Right lung (tissue), 10 donors: ENCODE measurements at places on chromosomes 11 and 22. TPM values are rescaled to one million over a fixed set of nuclear protein-coding genes. Genes with fewer than 3 reads are reported as not detected.

FGF4 gene
- not detected for polyA plus RNA-seq

- DNase-seq, result no peak
Observed at GRCh38 chr11:69272831-69273485, 21.0 kb upstream of the MYEOV start.

DNA sequence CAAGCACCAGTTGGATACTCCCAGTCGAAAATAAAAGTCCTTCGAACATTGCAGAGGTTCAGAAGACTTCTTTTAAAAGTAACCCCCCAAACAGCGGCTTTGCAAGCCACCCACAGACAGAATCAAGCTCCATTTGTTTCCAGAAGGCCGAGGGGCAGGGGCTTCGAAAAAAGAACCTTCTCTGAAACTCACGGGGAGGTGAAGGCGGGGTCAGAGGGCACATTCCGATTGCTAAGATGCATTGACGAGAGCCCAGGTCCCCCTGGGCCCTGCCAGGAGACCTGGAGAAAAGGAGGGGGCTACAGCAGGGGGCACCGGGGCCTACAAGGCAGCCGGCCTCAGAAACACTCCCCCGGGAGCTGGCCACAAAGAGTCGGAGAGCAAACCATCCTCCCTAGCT is 306.8 kb downstream of the MN1 start:
- no peak for DNase-seq

GRCh38 chr11:133559382-133559781 is 27.1 kb upstream of the OPCML start:
- no peak for DNase-seq

CD3G gene
- 0.42 TPM for polyA plus RNA-seq

GRCh38 chr11:121415856-121416255 is 36.3 kb upstream of the SORL1 start:
- DNase-seq, result peak; percentile 27

PRMT3 gene
- polyA plus RNA-seq, result 19.2 TPM

GRCh38 chr11:128515826-128516778 is 71.3 kb downstream of the ETS1 start:
- DNase-seq, result no peak

TENM4 gene
- 3.7 TPM for polyA plus RNA-seq

TEX12 gene
- not detected for polyA plus RNA-seq

- DNase-seq, result no peak
Observed at GRCh38 chr22:24108073-24108472, 73.2 kb upstream of the SUSD2 start.

- no peak for DNase-seq
Observed at GRCh38 chr22:40196628-40197360, 19.1 kb downstream of the TNRC6B start.

- DNase-seq, result no peak
Observed at GRCh38 chr11:34254011-34254410, 103.8 kb downstream of the ABTB2 start.

DNA sequence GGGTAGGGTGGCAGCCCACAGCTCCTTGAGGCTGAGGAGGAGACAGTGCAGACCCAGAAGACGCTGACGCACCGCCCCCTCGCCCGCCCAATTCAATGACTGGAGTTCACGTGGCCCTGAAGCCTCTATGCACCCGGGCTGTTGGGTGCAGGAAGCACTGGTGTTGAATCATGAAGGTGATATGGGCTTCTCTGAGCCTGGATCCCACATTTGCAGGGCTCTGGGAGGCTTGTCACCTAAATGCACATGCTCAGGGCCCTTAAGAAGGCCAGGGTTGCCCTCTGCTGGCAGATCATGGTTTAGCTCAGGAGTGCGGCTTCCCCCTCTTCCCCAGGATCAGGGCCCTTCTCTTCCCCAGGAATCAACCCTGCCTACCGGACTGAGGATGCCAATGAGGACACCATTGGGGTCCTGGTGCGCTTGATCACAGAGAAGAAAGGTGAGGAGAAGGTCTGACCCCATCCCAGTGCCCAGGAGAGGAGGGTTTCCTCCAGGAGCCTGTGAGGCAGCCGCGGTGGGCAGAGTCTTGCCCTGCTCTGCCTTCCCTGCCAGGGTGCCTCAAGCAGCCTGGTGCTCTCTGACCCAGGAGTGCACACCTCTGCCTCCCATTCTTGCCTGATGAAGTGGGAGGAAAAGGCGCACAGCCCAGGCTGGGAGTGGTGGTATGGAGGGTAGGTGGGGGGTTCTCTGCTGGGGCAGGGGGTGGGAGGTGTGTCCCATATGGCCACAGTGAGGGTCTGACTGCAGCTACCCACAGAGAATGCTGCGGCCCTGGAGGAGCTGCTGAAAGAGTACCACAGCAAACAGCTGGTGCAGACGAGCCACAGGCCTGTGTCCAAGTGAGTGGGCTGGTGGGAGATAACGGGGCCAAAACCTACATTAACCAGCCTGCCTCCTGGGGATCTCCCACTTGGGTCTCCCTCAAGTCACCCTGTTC is 17.5 kb downstream of the RELT start:
- peak; percentile 47 for DNase-seq

DNA sequence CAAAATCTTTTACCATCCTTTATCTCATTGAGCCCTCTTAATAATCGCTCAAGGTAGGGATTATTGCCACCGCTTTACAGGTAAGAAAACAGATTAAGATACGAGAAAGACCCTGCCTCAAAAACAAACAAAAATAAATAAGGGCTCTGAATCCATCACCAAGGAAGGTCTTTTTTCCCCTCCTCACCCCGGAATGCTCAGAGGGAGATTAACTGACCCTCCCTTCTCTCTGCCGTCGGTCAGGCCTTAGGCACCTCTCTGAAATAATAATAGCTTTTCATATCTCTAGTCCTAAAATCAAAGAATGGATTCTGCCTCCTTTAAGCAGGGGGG is 620 bp upstream of the ATG2A start:
- no peak for DNase-seq

TEX54 gene
- polyA plus RNA-seq, result not detected

IRAG1 gene
- polyA plus RNA-seq, result 21.0 TPM

GLB1L2 gene
- 4.8 TPM for polyA plus RNA-seq

GRCh38 chr11:113411536-113411935 is 24.0 kb downstream of the ANKK1 start:
- no peak for DNase-seq

DNA sequence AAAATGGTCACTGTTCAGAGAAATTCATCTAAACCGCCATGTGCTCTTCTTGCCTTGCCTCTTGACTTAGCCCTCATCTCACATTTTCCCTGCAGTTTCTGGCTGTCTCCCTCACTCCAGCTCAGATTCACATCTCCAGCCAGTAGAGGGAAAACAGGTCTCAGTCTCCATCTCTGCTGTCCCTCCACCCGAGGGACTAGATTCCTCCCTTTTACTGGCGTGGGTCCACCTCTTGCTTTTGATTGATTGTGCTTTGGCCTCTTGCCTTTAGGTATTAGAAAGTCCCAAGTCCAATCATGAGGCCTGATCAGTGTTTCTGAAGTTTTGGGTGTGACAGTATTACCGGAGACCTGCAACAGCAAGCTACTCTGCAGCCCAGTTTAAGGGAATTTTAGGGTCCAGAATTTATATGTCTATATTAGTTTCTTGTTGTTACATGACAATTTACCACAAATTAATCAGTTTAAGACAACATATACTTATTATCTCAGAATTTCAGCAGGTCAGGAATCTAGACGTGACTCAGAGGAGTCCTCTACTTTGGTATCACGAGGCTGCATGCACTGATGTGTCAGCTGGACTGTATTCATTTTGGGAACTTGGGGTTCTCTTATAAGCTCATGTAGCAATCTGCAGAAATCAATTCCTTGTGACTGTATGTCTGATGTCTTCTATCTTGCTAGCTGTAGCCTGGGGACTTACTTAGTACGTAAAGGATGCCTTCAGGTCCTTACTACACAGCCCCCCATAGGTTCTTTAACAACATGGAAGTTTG is 805.2 kb upstream of the CCDC90B start:
- DNase-seq, result no peak

DNA sequence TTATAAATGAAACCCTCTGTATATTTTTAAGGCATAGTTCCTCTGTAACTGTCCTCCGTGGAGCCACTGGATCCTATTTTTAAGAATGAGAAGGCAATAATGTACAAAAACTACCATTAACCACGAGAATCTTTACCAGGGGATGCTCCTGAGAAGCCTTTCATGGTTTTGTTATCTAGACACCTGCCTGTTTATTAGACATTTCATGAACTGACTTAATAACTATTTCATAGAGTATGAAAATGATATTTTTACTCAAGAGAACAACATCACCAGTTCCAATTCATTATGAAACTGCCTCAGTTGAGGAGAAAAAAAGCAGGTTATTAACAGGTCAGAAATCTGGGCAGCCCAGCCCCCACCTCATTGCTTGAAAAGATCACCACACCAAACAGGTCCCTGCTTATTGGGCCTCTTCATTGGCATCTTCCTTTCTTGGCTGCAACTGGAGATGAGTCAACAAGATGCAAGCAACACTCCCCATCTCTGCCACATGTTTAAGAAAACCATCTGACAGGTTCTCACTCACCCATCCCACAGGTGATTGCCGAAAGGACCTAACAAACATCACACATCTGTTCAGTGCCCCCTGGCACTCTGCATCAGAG is 27.8 kb downstream of the ETS1 start:
- DNase-seq, result no peak

OR8D1 gene
- polyA plus RNA-seq, result not detected

HTR3A gene
- not detected for polyA plus RNA-seq

DNA sequence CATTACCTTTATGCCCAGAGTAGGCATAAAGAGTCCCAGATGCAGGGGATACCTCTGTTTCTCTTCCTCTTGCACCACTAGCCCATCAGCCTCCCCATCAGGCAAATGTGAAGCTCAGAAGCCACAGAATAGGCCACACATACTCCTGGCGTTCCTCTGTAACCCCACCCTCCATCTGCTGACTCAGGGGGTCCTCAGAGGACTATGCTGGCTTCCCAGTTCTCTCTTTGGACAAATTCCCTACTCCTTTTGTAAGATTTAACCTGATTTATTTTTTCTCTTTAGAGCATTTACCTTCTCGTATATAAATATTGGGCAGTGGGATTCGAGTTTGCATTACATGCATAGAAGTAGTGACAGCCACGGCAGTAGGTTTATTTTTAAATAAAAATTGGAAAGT is 262.3 kb upstream of the CADM1 start:
- DNase-seq, result no peak

GLB1L3 gene
- 0.06 TPM for polyA plus RNA-seq

DNA sequence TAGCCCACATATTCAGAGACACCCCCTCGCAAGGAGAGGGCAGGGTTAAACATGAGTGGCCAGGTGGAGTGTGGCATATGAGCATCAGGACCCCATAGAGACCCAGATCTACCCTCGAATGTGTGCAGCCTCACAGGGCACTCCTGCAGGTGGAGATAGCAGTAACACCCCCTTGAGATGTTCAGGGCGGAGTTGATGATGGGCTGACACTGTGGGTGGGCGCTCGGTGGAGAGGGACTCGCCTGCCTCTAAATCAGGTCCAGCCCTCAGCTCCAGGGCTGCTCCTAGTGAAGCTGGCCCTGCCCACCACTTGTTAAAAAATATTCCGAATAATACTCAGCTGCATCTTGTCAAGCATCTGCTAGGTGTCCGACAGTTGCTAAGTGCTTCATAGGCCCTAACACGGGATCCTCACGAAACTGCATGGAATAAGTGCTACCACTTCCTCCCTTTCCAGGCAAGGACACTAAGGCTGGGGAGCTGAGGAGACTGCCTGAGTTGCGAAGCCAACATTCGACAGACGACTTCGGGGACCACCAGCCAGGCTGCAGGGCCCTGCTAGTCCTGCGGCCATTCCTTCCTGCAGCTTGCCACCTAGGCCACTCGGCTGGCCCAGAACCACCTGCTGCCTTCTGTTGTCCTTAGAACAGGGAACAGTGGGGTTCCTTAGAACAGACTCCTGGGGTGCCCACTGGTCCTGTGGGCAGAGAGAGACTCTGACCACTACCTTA is 74.0 kb upstream of the WNT11 start:
- DNase-seq, result no peak

DNA sequence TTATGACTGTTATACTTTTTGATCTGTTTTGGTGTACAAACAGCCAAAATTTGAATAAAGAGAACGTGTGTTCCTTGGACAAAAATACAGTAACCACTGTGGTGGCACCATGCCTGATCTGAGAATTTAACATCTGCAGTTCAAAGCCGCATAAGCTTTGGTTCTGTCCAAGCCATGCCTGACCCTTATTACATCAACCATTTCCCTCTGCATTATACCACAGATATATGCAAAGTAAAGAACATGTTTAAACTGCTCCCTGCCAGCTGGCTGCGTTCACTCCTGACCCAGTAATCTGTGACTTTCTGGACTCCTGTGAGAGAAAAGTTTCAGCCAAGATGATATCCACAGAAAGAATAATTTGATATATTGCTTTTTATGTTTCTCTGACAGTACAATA is 890.5 kb upstream of the ANO3 start:
- peak; percentile 42 for DNase-seq

GRCh38 chr11:69388661-69389060 is 92.8 kb upstream of the LINC01488 start:
- no peak for DNase-seq

- DNase-seq, result no peak
Observed at GRCh38 chr22:40400159-40400558, 29.8 kb downstream of the SGSM3 start.

DLG2 gene
- 8.4 TPM for polyA plus RNA-seq

FDXACB1 gene
- polyA plus RNA-seq, result 4.6 TPM

- no peak for DNase-seq
Observed at GRCh38 chr11:68550485-68550817, 89.9 kb downstream of the PPP6R3 start.

DNA sequence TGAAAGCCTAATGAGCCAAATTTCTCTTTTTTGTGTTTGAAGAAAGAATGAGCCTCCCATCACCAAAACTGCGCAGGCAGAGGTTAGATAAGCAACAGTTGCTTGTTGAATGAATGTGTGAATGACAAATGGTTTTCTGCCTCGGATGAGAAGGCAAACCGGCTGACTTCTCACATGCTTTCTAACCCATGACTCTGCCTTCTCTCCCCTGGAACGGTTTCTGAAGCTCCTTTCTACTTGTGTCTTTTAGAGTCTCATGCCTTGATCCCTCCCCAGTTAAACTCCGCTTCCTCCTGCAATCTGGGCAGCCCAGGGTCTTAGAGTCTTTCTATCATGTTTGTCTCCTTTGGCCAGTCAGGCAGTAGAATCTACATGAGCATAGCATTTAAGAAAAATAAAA is 342.1 kb upstream of the NCAM1 start:
- DNase-seq, result no peak

DNA sequence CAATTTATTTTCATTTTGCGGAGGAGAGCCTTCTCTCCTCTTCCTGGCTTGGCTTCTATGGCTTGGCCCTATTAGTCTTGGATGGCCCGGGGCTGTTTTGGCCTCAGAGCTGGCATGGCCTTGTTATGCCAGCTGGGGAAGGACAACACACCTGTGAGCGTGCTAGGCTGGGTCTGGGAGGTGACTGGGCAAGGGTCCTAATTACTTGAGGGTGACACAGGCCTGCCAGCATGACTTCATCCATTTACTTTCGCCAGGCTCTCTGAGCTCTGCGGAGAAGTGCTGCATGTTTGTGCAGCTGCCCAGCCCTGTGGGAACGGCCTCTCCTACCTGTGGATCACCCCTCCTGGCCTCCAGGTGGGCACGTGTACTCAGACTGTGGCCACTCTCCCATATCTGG is 153.6 kb downstream of the SNX19 start:
- DNase-seq, result no peak

GRCh38 chr11:76577226-76577920 is 93.2 kb downstream of the LRRC32 start:
- DNase-seq, result no peak

GRCh38 chr11:34570584-34570983 is 50.3 kb upstream of the EHF start:
- DNase-seq, result no peak

- no peak for DNase-seq
Observed at GRCh38 chr11:75160220-75160757, 9.4 kb downstream of the SLCO2B1 start.

- no peak for DNase-seq
Observed at GRCh38 chr11:60594998-60595642, 79.9 kb downstream of the MS4A13 start.
